ENCODE measurements at places on chromosomes 11 and 22.

DNA sequence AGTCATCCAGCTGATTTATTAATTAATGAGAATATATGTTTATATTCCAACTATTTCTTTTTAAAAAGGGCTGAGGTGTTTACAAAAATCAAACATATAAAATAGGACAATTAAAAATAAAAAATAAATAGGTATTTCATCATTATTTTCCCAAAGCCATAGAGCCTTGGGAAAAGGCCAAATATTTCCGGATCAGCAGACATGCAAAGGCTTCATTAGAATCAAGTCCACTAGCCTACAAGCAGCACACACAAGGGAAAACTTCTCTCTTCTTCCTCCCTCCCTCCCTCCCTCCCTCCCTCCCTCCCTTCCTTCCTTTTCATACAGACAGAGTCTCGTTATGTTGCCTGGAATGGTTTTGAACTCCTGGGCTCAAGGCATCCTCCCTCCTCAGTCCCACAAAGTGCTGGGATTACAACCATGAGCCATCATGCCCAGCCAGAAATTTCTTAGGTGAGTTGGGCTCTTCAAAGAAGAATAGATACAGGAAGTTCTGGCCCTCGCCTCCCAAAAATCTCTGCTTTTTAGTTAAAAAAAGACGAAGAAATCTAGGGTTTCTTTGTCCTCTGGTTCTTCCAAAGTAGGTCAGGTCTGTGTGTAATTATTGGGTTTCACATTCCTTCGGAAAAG lies 121.2 kb downstream of the SIK3 start:
- DNase-seq = no peak

DNA sequence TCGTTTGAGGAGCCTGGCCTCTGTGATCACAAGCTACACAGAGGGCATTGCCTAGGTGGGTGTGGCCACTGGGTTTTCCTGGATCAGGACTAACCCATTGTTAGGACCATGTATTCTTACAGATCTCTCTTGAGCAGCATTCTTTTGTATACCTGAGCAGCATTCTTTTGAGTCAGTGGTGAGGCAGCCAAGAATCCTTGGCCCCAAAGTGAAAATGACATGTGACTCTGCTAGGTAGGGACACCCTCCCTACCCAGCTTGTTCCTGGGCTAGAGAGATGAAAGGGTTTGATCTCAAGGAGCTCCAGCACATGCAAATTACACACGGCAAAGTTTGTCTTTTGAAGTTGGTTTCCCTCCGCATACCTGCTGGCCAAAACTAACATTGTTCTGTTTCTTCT lies 55.0 kb upstream of the HORMAD2 start:
- peak; percentile 50 for DNase-seq

- peak; percentile 38 for DNase-seq
Observed at GRCh38 chr11:102580185-102580951, 44.8 kb downstream of the MMP20 start.

GRCh38 chr11:32259641-32260081 lies 168.8 kb downstream of the RCN1 start:
- peak; percentile 21 for DNase-seq

GRCh38 chr11:113363406-113363805 lies 24.2 kb upstream of the ANKK1 start:
- DNase-seq = peak; percentile 58

- DNase-seq = no peak
Observed at GRCh38 chr22:43859176-43859575, 3.1 kb downstream of the SULT4A1 start.

GRCh38 chr22:41367039-41367679 lies 14.6 kb upstream of the TEF start:
- peak; percentile 95 for DNase-seq

DNA sequence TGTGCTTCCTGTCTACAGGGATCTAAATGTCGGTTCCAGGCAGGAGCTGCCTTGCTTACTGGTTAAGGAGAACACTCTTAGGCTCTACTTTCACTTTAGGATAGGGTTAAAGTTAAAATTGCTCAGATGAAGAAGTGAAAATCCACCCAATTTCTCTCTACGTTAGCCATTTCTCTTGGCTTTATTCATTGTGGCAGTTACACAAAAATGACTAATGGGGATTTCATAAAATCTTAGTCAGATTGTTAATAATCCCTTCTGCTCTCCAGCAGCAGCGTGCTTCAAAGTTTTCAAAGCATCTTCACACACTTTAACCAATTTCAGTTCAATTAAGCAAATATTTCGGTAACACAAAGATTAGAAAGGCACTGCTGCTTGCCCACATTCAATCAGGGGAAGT lies 58.4 kb upstream of the RCN1 start:
- DNase-seq = peak; percentile 5

GRCh38 chr11:75667255-75667830 lies 1.5 kb downstream of the MAP6 start:
- DNase-seq = peak; percentile 10

- peak; percentile 62 for DNase-seq
Observed at GRCh38 chr11:34890812-34891211, 25.4 kb downstream of the APIP start.

All from epithelial cell of esophagus (primary cell).